Mesendoderm (in vitro differentiated cells): ENCODE measurements at places on chromosomes 6 and 20.

DNA sequence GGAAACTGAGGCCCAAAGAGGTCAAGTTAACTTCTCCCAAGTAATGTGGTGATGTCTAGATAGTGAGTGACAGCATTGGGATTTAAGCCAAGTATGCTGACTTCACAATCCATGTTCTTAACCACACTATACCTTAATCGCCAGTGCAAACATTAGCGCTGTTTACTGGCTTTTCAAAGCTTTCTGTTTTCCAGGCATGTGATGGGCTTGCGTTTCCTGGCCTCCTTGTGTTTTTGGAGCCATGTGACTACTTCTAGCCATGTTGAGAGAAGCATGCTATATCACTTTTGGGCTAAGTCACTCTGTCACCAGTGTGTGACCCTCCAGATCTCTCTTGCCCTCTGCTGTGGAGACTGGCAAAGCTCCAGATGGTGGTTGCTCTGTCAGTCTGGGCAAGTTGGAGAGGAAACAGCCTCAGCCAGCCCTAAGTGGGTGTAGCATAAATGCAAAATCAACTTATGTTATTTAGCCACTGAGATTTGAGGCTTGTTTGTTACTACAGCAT is 76.9 kb downstream of the ANKRD6 start:
- no peak overlapping the region for H3K27ac ChIP-seq
- H3K4me3 ChIP-seq = no peak overlapping the region
- H3K27me3 ChIP-seq = no peaks in the 10 kb centered on the region
- H3K36me3 ChIP-seq = no peaks in the 10 kb centered on the region
- DNase-seq = no peak
- peaks cover 6% of the 10 kb centered on the region for H3K4me1 ChIP-seq

- H3K27ac ChIP-seq = no peak overlapping the region
- no peaks in the 10 kb centered on the region for H3K27me3 ChIP-seq
- H3K4me1 ChIP-seq = no peaks in the 10 kb centered on the region
- DNase-seq = no peak
These were observed 75.2 kb upstream of the ADGRF1 start for GRCh38 chr6:47117314-47117713.

GRCh38 chr6:5108068-5108467 is 22.9 kb downstream of the PPP1R3G start:
- DNase-seq = no peak
- H3K4me1 ChIP-seq = no peaks in the 10 kb centered on the region
- H3K36me3 ChIP-seq = no peaks in the 10 kb centered on the region
- no peak overlapping the region for H3K4me3 ChIP-seq
- H3K27ac ChIP-seq = no peak overlapping the region

- H3K27ac ChIP-seq = no peak overlapping the region
- H3K36me3 ChIP-seq = no peaks in the 10 kb centered on the region
- peak; percentile 36 for DNase-seq
- no peaks in the 10 kb centered on the region for H3K4me1 ChIP-seq
- H3K4me3 ChIP-seq = no peak overlapping the region
- H3K27me3 ChIP-seq = no peaks in the 10 kb centered on the region
These were observed 161.3 kb downstream of the MEI4 start for GRCh38 chr6:77814119-77814518.

GRCh38 chr20:1402149-1402548 is 9.3 kb upstream of the FKBP1A start:
- no peak overlapping the region for H3K27ac ChIP-seq
- DNase-seq = no peak
- no peaks in the 10 kb centered on the region for H3K36me3 ChIP-seq
- H3K4me1 ChIP-seq = no peaks in the 10 kb centered on the region
